Naive B cell (primary cell): ENCODE measurements at places on chromosomes 12 and 14.

DNA sequence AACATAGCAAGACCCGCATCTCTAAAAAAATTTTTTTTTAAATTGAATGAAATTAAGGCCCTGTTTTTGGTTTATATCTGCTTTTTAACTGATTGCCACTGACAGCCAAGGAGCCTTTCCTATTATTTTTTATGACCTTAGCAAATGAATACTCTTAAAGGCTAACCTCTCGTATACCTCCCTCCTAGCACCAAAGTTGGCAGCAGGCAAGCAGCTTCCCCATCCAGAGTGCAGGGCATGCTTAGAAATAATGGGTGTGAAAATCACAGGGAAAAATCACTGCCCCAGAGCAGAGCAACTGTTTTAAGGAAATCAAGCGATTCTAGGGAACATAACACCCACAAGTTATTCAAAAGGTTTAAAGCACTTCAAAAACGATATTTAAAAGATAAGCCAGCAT lies 20.7 kb downstream of the HAL start:
- DNase-seq, result no peak

- no peak for DNase-seq
These were observed 101.6 kb downstream of the PELI2 start for GRCh38 chr14:56219666-56220413.

- DNase-seq, result no peak
These were observed 7.1 kb downstream of the EXOC5 start for GRCh38 chr14:57261604-57262003.

- no peak for DNase-seq
These were observed 112.7 kb downstream of the NCOR2 start for GRCh38 chr12:124454735-124455134.

DNA sequence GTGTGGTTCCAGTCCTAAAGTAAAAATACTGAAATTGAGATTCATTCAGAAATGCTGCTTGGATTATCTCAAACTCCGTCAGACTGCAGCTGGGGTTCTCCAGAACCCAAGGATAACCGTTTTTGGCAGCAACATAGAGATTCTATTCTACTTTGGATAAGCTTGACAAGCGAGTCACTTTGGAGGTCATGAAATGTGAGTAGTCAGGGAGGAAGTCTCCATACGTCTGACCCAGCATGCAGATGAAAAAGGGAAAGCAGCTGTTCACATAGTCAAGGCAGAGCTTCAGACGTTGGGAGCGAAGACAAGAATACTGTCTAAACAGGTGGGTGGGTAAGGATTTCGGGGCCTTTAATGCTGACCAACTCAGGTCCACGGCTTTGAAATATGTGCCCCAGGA lies 14.9 kb upstream of the HSP90B1 start:
- no peak for DNase-seq

- DNase-seq, result no peak
These were observed 111.3 kb downstream of the SYNE2 start for GRCh38 chr14:63964113-63964512.

GRCh38 chr12:31950088-31950487 lies 9.1 kb upstream of the RESF1 start:
- no peak for DNase-seq

- no peak for DNase-seq
These were observed 122.8 kb downstream of the VRK1 start for GRCh38 chr14:96920023-96920422.

DNA sequence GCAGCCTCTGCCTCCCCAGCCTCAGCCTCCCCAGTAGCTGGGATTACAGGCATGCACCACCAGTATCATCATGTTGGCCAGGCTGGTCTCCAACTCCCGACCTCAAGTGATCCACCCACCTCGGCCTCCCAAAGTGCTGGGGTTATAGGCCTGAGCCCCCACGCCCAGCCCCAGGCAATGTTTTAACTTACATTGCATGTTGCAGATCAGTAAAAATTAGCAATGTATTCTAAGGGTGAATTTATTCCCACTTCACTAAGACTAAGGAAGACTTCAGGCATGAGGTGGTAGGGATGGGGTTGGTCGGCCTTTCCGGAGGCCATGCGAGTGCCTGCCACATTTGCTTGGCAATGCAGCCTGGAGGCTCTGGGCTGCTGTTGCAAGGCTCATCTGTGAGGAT lies 66.8 kb upstream of the JDP2 start:
- no peak for DNase-seq

DNA sequence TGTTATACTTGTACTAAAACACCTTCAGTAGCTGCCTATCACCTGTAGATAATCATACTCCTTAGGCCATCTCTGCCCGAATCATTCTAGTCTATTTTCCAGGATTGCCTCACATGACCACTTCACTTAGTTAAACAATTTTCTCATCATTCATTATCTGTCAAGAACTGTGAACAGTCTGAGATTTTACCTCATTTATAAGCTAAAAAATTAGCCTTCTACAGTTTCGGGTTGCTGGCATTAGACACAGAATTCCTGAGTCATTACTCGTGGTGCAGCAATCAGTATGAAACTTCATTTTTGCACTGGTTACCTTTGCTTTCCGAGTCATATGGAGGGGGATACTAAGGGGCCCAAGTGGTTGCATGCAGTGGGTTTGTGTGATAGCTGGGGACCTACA lies 57.6 kb upstream of the OTOGL start:
- no peak for DNase-seq

DNA sequence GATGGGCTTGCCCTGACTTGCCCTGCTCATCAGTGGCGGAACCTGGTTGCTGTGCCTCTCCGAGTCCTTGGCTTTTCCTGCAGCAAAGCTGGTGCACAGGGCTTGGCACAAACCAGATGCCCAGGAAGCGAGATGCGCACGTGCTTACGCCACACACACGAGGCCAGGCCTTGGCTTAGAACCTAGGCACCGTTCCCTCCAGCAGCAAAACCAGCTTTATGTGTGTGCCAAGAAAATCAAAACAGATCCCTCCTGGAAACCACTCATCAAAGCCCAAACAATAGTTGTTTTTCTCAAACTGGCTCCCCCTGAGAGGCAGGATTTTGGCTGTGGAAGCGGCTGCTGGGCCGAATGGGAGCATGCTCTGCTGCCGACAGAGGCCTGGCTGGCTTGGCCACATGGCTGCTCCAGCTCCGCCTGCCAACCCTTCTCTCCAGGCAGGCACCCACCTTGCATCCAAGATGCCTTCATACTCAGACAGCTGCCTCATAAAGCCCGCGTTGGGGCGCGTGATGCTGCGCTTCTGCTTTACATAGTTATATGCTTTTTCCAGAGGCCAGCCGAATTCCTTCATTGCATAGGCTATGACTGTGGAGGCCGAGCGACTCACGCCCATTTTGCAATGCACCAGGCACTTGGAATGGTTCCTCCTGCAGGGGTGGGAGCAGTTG lies 58.7 kb downstream of the SSH1 start:
- DNase-seq, result no peak

DNA sequence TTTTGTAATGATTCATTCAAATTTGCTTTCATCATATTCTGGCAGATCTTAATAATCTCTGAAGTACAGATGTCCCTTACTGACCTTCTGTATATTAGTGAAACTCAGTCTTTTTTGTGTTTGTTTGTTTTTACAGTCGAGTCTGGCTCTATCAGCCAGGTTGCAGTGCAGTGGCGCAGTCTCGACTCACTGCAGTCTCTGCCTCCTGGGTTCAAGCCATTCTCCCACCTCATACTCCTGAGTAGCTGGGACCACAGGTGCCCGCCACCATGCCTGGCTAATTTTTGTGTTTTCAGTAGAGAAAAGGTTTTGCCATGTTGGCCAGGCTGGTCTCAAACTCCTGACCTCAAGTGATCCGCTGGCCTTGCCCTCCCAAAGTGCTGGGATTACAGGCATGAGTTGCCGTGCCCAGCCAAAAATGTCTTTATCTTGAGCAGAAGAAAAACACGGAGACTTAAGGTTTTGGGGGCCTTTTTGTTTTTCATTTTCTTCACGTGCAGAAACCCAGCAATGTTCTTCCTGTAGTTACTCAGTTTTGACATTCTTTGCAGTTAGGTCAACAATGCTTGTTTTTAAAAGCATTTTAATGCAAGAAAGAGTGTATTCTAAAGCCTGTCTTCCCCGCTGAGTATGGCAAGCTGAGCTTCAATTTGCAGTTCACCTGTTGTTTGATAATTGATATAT lies 79.5 kb downstream of the FAR2 start:
- DNase-seq, result no peak

GRCh38 chr14:34937442-34937841 lies 45.4 kb upstream of the SRP54 start:
- no peak for DNase-seq

- DNase-seq, result no peak
These were observed 311.9 kb upstream of the TBX3 start for GRCh38 chr12:114995891-114996290.

GRCh38 chr14:64518229-64518628 lies 13.7 kb downstream of the ZBTB1 start:
- no peak for DNase-seq

GRCh38 chr14:21256539-21257393 lies 12.5 kb downstream of the HNRNPC start:
- DNase-seq, result no peak

GRCh38 chr12:74910831-74911230 lies 298.8 kb downstream of the KCNC2 start:
- no peak for DNase-seq

DNA sequence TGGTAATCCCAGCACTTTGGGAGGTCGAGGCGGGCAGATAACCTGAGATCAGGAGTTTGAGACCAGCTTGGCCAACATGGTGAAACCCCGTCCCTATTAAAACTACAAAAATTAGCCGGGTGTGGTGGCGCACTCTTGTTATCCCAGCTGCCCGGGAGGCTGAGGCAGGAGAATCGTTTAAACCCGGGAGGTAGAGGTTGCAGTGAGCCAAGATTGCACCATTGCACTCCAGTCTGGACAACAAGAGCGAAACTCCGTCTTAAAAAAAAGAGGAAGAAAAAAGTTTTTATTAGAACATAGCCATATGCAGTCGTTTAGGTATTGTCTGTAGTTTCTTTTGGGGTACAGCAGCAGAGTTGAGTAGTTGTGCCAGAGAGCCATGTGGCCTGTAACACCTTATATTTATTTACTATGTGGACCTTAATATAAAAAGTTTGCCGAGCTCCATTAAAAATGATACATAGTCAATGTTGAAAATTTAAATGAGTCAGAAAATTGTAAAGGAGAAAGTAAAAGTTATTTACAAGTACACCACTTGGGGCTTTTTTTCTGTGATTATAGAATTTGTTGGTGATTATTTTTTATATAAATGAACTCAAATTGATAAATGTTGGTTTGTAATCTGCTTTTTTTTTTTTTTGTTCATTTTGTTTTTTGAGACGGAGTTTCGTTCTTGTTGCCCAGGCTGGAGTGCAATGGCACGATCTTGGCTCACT lies 2.2 kb downstream of the ADIPOR2 start:
- DNase-seq, result peak; percentile 15

GRCh38 chr12:96051756-96052485 lies 16.5 kb upstream of the LTA4H start:
- no peak for DNase-seq

DNA sequence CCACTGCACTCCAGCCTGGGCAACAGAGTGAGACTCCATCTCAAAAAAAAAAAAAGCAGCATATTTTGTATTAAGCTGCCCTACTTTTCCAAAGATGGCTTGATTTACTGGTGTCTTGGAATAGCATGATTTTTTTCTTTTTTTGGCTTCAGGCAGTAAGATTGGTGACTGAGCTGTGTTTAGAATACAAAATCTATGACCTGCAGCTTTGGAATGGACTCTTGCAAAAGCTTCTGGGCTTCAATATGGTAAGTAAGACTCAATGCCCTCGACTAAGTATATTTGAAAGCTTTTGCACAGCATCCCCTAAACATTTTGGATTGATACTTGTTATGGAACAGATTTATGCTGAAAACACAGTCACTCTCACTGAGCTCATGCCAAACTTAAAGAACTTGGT lies 87.8 kb downstream of the KNTC1 start:
- no peak for DNase-seq

DNA sequence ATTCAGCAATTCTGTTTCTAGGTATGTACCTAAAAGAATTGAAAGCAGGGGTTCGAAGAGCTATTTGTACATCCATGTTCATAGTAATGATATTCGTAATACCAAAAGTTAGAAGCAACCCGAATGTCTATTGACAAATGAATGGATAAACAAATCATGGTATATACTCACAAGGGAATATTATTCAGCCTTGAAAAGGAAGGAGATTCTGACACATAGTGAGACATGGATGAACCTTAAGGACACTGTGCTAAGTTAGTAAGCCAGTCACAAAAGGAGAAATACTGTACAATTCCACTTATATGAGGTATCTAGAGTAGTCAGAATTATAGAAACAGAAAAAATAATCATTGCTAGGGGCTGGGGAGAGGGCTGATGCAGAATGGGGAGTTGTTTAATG lies 4.4 kb upstream of the FBXL14 start:
- no peak for DNase-seq

- DNase-seq, result no peak
These were observed 222.9 kb downstream of the SLC15A4 start for GRCh38 chr12:128600886-128601285.

- no peak for DNase-seq
These were observed 81.5 kb upstream of the TMEM260 start for GRCh38 chr14:56498112-56498511.

- DNase-seq, result no peak
These were observed 1.4 kb downstream of the C12orf56 start for GRCh38 chr12:64389154-64389553.

DNA sequence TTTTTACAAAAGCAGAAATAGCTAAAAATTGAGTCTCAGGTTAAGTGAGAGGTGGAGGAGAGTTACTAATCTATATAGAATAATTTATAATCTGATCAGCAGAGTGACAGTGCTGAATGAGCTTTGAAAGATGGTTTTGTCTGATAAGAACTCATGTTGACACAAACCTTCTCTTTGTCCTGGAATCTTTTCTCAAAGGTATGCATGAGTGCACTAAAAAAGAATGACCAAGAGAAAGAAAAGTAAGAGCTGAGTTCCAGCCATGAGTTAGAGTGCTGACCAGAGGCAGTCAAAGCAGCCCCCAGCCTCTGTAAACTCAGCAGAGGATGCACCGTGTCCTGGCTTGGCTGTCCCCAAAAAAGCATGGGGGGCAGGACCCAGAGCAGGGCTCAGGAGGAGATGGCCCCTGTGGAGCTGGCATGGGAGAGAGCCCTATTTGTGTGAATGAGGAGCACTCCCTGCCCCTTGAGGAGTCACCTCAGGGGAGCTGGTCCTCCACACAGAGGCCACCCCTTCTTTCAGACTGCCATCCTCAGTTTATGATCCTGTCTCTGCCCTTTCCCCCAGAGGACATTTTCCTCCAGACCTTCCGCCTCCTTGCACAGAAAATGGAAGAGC lies 129.8 kb downstream of the SEC23A start:
- no peak for DNase-seq
